Cerebellar nuclear complex (tissue), 1 donor: ENCODE measurements at places on chromosomes 11 and 22.

DNA sequence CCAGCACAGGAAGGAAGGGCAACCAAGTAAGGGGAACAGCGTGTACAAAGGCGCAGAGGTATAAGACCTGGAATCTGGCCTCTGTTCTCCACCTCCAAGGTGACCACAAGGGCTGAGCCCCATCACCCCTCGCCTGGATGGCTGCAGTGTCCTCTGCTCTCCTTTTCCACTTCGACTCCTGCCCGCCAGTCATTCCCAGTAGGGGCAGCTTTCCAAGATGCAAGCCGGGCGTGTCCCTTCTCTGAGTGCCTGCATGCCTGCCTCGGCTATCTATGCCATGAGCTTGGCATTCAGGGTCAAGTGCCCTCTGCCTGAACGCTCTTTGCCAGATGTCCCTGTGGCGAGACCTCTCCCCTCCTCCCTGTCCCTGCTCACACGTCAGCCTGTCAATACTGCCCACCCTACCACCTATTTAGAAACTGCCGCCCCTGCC, 17.0 kb downstream of the FADS3 start:
- DNase-seq, result no peak

DNA sequence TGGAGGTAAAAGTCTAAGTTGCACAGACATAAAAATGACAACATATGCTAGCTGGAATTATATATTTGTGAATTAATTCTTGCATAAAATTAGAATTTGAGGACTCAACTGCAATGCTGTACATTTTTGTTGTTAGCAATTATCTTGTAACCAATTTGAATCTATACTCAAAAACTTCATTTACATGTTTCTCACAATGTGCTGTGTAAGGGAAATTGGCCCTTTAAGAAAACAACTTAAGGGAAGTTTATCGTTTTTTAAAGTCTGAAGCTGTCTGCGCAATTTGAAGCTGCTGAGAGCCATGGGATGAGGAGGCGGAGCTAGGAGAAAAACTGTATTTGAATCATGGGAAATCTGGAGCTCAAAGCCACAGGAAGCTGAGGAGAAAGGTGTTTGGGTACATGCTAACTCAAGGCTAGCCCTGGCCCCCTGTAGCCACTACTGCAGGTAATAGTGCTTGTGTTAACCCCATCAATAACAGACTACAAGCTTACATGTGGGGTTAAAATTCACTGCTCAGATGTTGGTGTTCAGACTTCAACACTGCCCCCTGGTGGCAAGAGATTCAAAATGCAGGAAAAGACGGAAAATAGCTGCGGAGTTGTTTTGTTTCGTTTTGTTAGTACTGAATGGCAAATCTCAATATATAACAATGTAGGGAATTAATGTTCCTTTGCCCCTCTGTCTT, 126.1 kb downstream of the BRD1 start:
- DNase-seq, result no peak

DNA sequence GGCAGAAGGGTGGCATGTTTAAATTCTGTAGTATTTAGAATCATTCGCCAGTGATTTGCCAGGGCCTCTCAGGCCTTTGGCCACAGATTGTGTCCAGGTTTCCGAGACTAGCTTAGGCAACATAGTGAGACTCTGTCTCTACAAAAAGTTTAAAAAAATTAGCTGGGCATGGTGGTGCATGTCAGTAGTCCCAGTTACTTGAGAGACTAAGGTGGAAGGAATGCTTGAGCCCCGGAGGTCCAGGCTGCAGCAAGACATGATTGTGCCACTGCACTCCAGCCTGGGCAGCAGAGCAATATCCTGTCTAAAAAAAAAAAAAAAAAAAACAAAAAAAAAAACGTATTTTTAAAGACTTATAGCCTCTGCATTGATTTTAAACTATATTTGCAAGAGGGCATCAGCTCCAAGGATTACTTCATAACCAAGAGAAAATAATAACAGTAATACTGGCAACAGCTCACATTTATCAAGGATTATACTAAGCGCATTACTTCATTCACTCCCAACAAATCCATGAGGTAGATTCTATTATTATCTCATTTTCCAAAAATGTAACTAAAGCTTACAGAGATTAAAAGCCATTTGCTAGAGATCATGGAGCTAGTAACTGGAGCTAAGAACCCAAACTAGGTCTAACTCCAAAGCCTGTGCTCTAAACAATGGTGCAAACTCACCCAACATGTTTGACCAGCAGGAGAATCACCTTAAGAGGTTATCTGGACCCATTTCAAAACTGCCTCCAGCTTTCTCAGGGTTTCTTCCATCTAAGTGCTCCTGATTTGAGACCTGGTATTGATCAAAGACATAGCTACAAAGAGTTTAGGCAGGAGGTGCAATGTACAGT, 32.6 kb upstream of the SLC6A5 start:
- no peak for DNase-seq

DNA sequence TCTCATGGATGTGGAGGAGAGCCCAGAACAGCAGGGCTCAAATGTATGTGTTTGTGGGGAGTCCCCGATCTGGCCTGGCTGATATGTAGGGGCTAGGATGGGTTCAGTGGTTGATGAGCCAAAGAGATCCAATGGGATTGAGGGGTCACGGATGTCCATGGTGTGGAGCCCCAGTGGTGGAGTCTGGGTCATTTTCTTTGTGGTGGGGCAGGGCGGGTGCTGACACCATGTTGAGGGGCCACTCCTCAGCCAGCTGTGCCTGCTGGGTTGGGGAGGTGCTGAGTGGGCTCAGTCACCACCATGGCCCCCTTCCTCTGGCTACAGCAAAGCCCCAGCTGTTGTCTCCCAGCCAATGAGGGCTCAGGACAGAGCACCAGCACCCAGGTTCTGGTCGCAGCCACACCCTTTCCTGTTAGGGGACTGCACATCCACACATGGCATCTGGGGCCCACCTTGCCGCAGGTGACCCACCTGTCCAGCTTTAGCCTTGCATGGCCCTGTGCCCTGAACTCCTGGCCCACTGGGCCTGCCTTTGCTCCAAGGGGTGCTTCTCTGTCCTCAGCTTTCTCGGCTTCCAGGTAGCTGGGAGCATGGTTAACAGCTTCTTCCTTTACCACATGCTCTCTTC, 3.2 kb upstream of the GNAZ start:
- no peak for DNase-seq

DNA sequence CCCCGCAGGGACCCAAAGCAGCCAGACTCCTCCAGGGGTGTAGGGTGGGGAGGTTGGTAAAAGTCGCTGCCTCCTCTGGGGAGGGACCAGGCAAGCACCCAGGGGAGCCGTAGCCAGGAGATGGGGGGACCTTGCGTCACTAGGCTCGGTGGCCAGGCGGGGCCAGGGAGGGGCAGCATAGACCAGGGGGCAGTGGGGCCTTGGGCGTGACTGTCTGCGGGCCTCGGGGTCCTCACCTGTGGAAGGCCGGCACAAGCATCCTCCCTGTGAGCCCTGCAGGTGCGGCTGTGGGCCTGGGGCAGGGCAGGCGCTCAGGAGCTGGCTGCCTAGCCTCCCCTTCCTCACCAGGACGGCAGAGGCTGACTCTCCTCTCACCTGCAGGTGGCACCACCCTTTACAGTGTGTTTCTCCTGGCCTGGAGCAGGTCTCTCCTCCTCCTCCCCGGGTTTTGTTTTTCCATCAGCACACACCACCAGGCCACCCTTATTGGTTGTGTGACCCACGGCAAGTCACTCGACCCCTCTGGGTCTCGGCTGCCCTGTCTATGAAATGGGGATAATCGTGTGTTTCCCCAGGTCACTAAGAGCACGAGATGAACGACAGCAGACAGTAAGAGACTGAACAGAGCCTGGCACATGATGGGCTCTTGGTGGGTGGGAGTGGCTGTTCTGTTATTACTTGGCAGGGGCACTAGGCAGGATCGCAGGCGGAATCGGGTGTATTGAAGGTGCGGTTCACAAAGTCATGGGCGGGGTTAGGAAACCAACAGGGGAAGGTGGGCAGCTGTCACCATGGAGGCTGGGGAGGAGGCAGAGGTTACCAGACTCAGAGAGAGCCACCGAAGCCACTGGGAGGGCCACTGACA, 52.7 kb downstream of the FLRT1 start:
- DNase-seq, result peak; percentile 25

DNA sequence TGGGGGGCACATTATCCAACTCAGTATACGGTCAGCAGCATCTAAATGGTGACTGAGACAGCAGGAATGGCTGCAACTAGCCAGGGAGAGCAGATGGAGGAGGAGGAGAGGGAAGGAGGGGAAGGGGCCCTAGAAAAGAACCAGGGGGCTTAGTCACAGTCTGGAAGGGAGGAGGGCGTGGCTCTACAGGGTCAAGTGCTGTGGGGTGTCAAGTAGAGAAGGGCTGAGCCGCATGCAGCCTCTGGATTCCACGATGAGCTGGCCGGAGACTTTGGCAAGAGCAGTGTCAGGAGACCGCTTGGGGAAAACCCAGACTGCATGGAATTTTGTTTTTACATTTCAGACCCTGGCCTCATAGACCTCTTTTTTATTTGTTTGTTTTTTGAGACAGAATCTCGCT, 25.8 kb upstream of the PPFIA1 start:
- DNase-seq, result no peak

DNA sequence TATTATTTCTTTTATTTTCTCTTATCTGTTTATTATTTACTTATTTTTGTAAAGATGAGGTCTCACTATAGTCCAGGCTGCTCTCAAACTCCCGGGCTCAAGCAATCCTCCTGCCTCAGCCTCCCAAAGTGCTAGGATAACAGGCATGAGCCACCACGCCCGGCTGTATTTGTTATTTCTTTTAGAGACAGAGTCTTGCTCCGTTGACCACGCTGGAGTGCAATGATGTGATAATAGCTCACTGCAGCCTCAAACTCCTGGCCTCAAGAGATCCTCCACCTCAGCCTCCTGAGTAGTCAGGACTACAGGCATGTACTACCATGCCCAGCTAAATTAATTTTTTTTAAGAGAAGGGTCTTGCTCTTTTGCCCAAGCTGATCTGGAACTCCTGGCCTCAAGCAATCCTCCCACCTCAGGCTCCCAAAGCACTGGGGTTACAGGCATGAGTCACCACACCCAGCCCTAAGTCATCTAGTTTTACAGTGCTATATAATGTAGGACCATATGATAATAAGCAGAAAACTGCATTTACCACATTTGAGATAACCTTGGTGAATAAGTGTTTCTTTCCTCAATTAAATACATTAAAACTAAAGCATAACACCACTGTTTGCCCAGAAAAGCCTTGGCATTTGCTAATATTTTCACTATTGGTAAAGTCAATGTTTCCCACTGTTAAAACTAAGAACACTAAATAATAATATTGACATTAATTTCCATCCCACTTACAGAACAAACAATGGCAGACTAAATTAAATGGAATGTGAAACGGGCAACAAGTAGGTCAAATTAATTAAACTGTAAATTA, 127.5 kb downstream of the SIK3 start:
- no peak for DNase-seq

DNA sequence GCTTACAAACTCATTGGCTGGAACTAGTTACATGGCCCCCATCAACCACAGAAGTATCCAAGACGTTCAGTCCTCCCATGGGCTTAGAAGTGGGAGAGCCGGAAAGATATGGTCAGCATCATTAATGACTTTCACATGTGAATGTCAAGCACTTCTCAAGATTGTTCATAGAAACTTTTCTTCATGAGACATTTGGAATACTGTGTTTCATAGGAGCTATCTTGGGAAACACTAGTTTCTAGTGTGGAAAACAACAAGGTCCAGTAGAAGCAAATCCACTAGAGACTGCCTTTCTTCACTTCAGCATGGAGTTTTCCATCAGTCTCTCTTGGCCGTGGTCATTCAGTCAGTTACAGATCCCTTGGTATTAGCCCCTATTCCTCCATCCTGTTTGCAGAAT, 160.9 kb downstream of the C11orf91 start:
- no peak for DNase-seq

- no peak for DNase-seq
These were observed 2017.3 kb downstream of the LRRC4C start for GRCh38 chr11:39442177-39442576.

DNA sequence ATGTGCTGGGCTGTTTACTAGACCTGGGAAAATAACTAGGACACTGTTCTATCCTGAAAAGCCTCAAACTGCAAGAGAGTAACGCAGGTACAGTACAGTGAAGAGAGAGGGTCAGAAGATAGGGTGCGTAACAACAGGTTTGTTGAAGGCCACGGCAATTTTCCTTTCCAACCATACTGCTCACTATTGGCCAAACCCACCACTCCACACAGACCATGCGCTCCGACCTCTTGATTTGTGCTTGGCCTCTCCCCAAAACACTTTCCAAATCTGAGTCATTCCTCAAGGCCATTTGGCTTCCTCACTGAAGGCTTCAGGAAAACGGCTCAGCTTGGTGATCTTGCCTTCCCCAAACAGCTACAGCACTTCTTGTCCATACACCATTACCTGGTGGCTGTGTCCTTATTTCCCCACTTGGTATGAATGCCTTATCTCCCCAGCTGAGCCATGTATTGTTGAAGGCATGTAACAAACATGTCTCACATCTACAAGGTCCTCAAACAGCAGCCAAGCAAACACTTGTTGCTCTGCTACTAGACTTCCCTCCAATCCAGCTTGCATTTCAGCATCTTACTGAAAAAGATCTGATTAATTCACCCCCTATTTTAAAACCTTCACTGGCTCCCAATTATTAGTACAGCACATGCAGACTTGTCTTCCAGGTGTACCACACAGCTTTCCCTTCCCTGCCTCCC, 40.9 kb downstream of the TCF20 start:
- no peak for DNase-seq
